ENCODE measurements at places on chromosomes 1 and 21. TPM values are rescaled to one million over a fixed set of nuclear protein-coding genes. Genes with fewer than 3 reads are reported as not detected.

The CRYAA gene
- not detected for polyA plus RNA-seq

The ARL8A gene
- polyA plus RNA-seq: 41.4 TPM

The PEX19 gene
- 36.4 TPM for polyA plus RNA-seq

The NT5C1A gene
- 4.2 TPM for polyA plus RNA-seq

The CR1L gene
- polyA plus RNA-seq: 0.65 TPM

The MRPS14 gene
- 28.6 TPM for polyA plus RNA-seq

The CD2 gene
- polyA plus RNA-seq: 0.32 TPM

The CASZ1 gene
- polyA plus RNA-seq: 36.8 TPM

The MEGF6 gene
- 11.9 TPM for polyA plus RNA-seq

The FAM3B gene
- polyA plus RNA-seq: 0.37 TPM

The HSD3B1 gene
- polyA plus RNA-seq: 0.25 TPM

The KCNA10 gene
- 0.65 TPM for polyA plus RNA-seq

The OLIG1 gene
- 0.17 TPM for polyA plus RNA-seq

The CDA gene
- polyA plus RNA-seq: 0.89 TPM

The ABCD3 gene
- 24.3 TPM for polyA plus RNA-seq

The CLCA4 gene
- not detected for polyA plus RNA-seq

The LEFTY1 gene
- polyA plus RNA-seq: 0.62 TPM

The EXOC8 gene
- polyA plus RNA-seq: 6.3 TPM

The FOXD3 gene
- 9.4 TPM for polyA plus RNA-seq

All from muscle of leg (tissue), 16 donors.